ENCODE measurements at places on chromosomes 13 and 19.

- DNase-seq: no peak
Observed at GRCh38 chr13:48531416-48532255, 1.2 kb downstream of the RCBTB2 start.

DNA sequence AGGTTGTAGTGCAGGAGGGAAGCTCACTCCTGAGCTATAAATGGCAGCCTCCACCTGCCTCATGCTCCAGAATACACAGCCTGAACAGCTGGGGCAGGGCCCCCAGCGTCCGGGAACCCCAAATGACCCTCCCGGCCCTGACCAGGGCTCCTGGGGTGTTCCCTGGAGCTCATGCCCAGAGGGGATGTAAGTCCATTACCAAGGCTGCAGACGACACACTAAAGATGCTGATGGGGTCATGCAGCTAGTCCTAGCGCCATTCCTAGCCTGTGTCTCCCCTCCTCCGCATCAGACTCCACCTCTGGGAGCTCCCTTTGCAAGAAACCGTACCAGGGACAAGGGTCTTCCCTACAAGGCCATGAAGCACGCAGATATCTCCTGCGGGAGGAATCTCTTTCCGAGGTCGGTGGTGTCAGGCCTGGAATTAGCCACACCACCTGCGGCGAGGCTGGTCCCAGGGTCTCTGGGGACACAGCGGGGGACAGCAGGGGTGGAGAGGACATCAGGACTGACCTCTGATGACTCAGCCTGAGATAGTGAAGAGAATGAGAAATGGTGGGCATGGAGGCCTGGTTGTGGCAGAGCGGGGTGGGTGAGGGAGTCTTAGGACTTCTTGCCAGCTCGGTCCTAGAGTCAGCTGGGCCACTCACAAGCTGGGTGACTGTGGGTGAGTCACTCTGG, 11.9 kb upstream of the TPM4 start:
- DNase-seq: no peak

- no peak for DNase-seq
Observed at GRCh38 chr19:2628597-2628996, 73.9 kb downstream of the GNG7 start.

DNA sequence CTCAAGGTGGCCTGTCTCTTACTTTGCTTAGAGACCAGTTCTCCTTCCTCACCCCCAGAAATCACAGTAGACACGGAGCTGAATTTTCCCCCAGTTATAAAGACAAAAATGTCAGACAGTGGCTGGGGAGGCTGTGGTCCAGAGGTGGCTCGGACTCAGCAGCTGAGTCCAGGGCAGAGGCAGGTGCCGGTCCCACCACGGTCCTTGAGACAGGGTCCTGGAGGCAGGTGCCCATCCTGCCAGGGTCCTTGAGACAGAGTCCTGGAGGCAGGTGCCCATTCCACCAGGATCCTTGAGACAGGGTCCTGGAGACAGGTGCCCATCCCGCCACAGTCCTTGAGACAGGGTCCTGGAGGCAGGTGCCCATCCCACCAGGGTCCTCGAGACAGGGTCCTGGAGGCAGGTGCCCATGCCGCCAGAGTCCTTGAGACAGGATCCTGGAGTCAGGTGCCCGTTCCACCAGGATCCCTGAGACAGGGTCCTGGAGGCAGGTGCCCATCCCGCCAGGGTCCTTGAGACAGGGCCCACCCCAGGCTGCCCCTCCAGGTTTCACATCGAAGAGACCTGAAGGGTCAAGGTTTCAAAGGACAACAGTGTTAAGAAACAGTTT, 23.1 kb downstream of the PEPD start:
- DNase-seq: no peak
